Uterus (tissue), 4 donors: ENCODE measurements at places on chromosomes 16 and 17. TPM values are rescaled to one million over a fixed set of nuclear protein-coding genes. Genes with fewer than 3 reads are reported as not detected.
A peak's percentile ranks its signal among the peaks of the same experiment; 100 is the strongest.

DNA sequence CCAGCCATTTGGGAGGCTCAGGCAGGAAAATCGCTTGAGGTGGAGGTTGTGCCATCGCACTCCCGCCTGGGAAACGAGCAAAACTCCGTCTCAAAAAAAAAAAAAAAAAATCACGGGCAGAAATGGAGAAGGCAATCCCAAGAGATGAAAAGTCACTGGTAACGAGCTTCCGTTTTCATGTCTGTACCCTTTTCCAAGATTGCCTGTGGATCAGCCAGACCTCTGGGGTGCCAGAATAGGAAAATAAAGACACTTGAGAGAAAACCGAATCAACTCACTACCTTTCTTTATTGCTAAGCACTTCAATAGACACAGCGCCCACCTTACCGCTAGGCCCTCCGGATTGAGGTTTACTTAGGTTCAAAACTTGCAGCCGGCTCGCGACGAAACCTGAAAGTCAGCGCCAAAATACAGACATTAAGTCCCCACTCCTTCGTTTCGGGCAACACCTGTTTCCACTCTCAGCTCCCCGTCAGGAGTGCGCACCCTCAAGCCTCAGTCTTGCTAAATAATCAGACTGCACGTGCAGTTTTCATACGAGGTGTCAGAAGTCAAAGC is 970 bp upstream of the TRAF7 start:
- DNase-seq, result no peak
- no peaks in the 10 kb centered on the region for H3K27me3 ChIP-seq
- peak overlapping the region; percentile 92 for H3K4me3 ChIP-seq
- H3K36me3 ChIP-seq, result no peaks in the 10 kb centered on the region
- peak overlapping the region; percentile 76 for H3K27ac ChIP-seq

- H3K4me3 ChIP-seq, result no peak overlapping the region
- H3K36me3 ChIP-seq, result no peaks in the 10 kb centered on the region
- H3K4me1 ChIP-seq, result no peaks in the 10 kb centered on the region
- H3K27me3 ChIP-seq, result no peaks in the 10 kb centered on the region
Measured at GRCh38 chr17:57962279-57963148, 7.3 kb upstream of the CUEDC1 start.

- H3K4me1 ChIP-seq, result no peaks in the 10 kb centered on the region
- no peaks in the 10 kb centered on the region for H3K36me3 ChIP-seq
- peak overlapping the region; percentile 70 for H3K4me3 ChIP-seq
- DNase-seq, result no peak
- H3K27ac ChIP-seq, result peak overlapping the region; percentile 69
Measured at GRCh38 chr17:38753071-38753506, 548 bp downstream of the PSMB3 start.

DNA sequence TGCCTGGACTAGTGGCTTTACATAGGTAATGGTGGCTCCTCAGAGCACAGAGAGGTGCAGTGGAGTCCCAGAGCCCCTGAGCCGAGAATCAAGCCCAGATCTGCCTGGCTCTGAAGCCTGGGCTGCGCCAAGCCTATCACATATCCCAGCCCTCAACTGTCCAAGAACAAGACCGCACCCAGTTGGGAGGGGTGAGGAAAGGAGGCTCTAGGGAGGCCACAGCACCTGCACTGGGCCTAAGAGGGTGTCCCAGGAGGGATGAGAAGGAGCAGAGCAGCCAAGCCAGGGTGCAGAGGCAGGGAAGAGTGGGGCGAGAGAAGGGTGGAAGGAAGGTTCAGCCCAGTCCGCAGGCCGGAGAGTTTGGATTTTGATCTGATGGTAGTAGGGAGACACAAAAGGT is 941 bp upstream of the RNF112 start:
- DNase-seq, result no peak
- H3K4me3 ChIP-seq, result no peak overlapping the region
- no peak overlapping the region for H3K27ac ChIP-seq

DNA sequence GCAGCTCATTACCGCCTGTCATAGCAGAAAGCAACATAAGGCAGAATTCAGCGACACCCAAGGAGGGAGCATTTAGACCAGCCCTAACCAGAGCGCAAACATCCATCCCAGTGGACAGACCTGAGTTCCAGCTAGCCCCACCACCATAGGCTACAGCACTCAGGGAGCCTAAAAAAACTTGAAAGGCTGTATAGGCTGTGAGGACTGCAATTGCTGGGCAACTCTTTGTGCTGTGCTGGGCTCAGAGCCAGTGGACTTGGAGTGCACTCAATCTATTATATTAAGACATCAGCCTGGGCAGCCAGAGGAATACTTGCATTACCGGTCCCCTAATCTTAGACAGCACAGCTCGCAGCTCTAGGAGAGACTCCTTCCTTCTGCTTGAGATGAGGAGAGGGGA is 207.3 kb downstream of the KIF2B start:
- H3K36me3 ChIP-seq, result no peaks in the 10 kb centered on the region
- H3K4me3 ChIP-seq, result no peak overlapping the region
- H3K27me3 ChIP-seq, result no peaks in the 10 kb centered on the region
- no peak overlapping the region for H3K27ac ChIP-seq
- DNase-seq, result no peak

DNA sequence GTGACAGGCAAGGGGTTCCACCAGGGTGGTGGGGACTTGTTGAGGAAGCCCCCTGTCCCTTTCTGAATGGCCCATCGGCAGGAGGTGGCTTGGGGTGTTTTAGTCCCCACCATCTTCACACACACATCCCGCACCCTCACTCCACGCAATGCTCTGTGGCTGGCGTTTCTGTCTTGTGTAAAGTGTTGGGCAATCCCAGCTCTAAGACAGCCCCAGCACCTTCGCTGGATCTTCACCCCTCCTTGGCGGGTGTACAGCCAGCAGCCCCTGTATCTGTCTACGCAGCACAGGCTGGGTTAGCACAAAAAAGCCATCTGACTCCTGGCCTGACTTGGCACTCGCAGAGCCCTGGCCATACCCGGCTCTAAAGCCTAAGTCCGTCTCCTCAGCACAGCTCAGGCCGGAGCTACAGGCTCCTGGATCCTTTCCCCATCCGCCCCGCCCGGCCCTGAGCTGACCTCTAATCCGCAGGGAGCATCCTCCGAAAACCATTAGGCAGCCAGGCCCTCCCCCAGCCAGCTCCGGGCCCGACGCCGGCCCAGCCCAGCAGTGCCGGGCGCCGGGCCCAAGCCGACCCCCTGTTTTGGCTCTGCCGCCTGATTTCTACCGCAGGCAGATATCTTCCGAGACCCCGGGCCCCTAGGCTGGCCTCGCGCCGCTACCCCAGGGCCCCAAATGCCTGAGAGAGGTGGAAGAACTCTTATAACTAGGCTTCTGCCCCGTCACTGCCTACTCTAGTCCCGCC is 42.4 kb upstream of the TAC4 start:
- no peak overlapping the region for H3K27ac ChIP-seq
- DNase-seq, result no peak
- no peak overlapping the region for H3K4me3 ChIP-seq
- H3K4me1 ChIP-seq, result no peaks in the 10 kb centered on the region

GRCh38 chr17:38464723-38465390 is 36.6 kb downstream of the ARHGAP23 start:
- DNase-seq, result peak; percentile 94
- peak overlapping the region; percentile 98 for H3K27ac ChIP-seq
- H3K4me3 ChIP-seq, result peak overlapping the region; percentile 46

DNA sequence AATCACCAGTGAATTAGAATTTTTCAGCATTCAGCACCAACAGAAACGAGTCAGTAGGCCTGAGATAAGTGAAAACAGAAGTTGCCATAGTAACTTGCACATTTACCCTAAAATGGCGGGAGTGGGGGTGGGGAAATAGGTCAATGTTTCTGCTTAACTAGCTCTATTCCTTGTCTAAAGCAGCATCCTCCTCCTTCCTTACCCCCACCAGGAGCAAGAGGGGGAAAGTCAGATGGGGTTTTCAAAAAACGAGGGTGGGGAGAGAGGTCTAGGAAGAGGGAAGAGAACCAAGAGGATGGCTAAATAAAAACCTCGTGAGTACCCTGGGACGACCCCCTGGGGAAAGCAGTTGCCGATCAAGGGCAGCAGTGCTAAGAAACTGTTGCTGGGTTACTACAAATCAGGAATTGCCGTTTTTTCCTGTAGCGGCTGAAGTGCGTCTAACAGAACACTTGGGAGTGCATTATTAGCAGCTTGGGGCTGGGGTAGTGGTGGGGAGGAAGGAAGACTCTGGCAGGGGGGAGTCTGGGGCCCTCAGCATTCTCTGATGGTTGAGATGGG is 34.4 kb upstream of the MNT start:
- H3K4me3 ChIP-seq, result no peak overlapping the region
- no peak overlapping the region for H3K27ac ChIP-seq
- H3K27me3 ChIP-seq, result no peaks in the 10 kb centered on the region
- DNase-seq, result no peak
- no peaks in the 10 kb centered on the region for H3K36me3 ChIP-seq

GRCh38 chr17:19308398-19308797 is 54.1 kb downstream of the B9D1 start:
- peaks cover 6% of the 10 kb centered on the region for H3K4me1 ChIP-seq
- no peaks in the 10 kb centered on the region for H3K36me3 ChIP-seq
- H3K27me3 ChIP-seq, result no peaks in the 10 kb centered on the region
- no peak overlapping the region for H3K4me3 ChIP-seq
- no peak overlapping the region for H3K27ac ChIP-seq

DNA sequence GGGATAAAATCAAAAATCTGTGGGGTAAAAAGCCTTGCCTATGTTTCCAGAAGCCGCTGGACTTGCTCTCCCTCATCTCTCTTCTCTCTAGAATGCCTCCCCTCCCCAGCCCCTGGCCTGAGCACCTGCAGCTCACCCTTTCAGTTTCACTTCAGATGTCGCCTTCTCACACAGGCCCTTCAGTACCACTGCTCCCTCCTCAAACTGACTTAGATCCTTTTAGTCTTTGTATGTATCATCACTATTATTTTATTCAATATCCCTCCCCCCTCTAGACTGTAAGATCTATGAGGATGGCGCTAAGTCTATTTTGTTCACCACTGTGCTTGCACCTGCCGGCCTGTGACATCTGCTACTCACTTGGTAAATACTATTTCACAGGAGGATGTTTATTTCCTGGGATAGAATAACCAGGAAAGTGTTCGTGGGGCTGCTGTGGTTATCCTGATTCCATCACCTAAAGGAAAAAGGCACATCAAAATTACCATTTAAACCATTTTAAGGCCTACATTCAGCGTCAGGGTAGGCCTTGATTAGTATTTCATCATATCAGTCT is 122.3 kb downstream of the MRTFB start:
- no peak overlapping the region for H3K27ac ChIP-seq
- no peak for DNase-seq
- no peaks in the 10 kb centered on the region for H3K4me1 ChIP-seq
- H3K36me3 ChIP-seq, result no peaks in the 10 kb centered on the region
- H3K4me3 ChIP-seq, result no peak overlapping the region

- H3K27ac ChIP-seq, result no peak overlapping the region
- no peak overlapping the region for H3K4me3 ChIP-seq
- H3K27me3 ChIP-seq, result no peaks in the 10 kb centered on the region
- no peak for DNase-seq
- no peaks in the 10 kb centered on the region for H3K36me3 ChIP-seq
- no peaks in the 10 kb centered on the region for H3K4me1 ChIP-seq
Measured at GRCh38 chr17:43829738-43830137, 3.2 kb downstream of the MPP3 start.

DNA sequence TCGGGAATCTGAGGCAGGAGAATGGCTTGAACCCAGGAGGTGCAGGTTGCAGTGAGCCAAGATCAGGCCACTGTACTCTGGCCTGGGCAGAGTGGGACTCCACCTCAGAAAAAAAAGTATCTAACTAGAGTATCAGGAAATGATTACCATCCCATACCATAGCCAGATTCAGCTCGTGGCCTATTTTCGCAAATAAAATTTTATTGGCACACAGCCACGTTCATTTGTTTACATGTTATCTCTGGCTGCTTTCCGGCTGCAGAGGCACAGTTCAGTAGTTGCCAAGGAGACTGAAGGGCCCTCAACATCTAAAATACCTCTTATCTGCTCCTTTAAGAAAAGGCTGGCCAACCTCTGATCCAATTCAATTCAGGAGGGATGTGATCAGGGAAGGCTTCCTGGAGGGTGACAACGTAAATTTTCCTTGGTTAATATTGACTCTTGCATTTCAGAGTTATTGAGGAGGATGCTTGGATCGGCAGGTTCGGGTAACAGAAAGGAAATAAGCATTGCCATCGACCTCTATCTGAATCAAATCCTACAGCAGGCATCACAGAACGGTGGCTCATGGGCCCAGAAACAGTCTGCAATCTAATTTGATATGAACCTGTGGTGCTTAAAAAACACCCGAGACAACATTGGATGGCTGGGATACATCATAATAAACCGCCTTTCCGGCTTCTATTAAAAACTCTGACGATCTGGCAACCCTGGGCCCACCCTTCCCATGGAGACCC is 73.8 kb downstream of the XYLT1 start:
- H3K27me3 ChIP-seq, result no peaks in the 10 kb centered on the region
- peak overlapping the region; percentile 43 for H3K27ac ChIP-seq
- no peaks in the 10 kb centered on the region for H3K36me3 ChIP-seq

DNA sequence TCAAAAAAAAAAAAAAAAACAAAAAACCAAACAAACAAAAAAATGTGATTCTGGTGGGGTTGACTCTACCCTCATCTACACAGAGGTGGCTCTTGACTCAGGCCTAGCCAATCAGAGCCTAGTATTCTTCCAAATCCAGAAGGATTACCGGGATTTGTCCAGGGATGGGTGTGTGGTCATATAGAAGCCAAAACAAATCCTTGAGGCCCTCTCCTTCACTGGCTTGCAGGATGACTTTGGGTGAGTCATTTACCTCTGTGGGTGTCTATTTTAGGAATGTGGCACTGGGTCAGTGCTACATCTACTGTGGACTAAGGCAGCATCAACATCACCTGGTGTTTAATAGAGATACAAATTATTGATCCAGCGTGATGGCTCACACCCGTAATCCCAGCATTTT is 93.2 kb upstream of the RBBP6 start:
- H3K27ac ChIP-seq, result no peak overlapping the region
- no peak overlapping the region for H3K4me3 ChIP-seq
- no peaks in the 10 kb centered on the region for H3K36me3 ChIP-seq

GRCh38 chr16:77148121-77148520 is 42.9 kb upstream of the MON1B start:
- no peaks in the 10 kb centered on the region for H3K27me3 ChIP-seq
- H3K36me3 ChIP-seq, result no peaks in the 10 kb centered on the region
- DNase-seq, result no peak
- H3K4me1 ChIP-seq, result no peaks in the 10 kb centered on the region
- no peak overlapping the region for H3K27ac ChIP-seq

RASL10B gene
- total RNA-seq, result 4.1 TPM

TMIGD1 gene
- not detected for total RNA-seq

NPIPB2 gene
- total RNA-seq, result 2.1 TPM

ITGAL gene
- not detected for total RNA-seq

SMARCD2 gene
- 108 TPM for total RNA-seq

GAS2L2 gene
- total RNA-seq, result not detected

HAP1 gene
- not detected for total RNA-seq

ANKS4B gene
- total RNA-seq, result not detected
